ENCODE measurements at places on chromosomes 5 and 9. TPM values are rescaled to one million over a fixed set of nuclear protein-coding genes. Genes with fewer than 3 reads are reported as not detected.

Gene WWC1
- total RNA-seq = not detected

Gene SEMA6A
- total RNA-seq = 2.0 TPM

Gene LCN12
- not detected for total RNA-seq

Gene BARHL1
- not detected for total RNA-seq

Gene SLC1A1
- 12.4 TPM for total RNA-seq

Gene ECPAS
- 44.7 TPM for total RNA-seq

Gene HMCN2
- not detected for total RNA-seq

Gene CCDC180
- 1.4 TPM for total RNA-seq

Gene FOXD4L3
- total RNA-seq = not detected

Gene ZNF169
- total RNA-seq = 2.0 TPM

Gene ADAMTS19
- not detected for total RNA-seq

Gene CYLC2
- total RNA-seq = not detected

Gene FBXL17
- 6.1 TPM for total RNA-seq

Gene FAM221B
- total RNA-seq = not detected

Gene UBTD2
- total RNA-seq = 17.9 TPM

Gene FBP2
- not detected for total RNA-seq

Measured in mammary microvascular endothelial cell (primary cell).